ENCODE measurements at places on chromosomes 12 and 14.

- peak; percentile 74 for DNase-seq
Observed at GRCh38 chr14:77053046-77053841, 24.7 kb upstream of the IRF2BPL start.

DNA sequence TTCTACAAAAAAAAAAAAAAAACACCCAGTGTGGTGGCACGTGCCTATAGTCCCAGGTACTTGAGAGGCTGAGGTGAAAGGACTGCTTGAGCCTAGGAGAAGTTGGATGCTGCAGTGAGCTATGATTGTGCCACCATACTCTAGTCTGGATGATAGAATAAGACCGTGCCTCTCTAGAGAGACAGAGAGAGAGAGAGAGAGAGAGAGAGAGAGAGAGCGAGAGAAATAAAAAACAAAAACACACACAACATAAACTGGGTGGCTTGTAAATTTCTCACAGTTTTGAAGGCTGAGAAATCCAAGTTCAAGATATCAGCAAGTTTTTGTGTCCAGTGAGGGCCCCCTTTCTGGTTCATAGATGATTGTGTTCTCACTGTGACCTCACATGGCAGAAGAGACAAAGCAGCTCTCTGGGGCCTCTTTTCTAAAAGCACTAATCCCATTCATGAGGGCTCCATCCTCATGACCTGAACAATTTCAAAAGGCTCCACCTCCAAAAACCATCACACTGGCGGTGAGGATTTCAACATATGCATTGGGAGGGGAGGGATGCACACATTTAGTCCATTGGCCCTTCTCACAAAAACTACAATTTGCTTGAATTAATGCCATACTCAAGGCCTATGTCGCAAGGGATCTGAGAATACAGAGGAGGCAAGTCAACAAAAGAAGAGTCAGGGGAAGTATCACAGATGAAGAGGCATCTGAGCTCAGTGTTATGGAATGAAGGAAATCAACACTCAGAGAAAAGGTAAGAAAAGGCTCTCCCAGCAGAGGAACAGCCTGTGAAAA, 94.9 kb downstream of the PPM1H start:
- no peak for DNase-seq

- no peak for DNase-seq
Observed at GRCh38 chr14:32233260-32233659, 30.2 kb upstream of the RNU6-8 start.

DNA sequence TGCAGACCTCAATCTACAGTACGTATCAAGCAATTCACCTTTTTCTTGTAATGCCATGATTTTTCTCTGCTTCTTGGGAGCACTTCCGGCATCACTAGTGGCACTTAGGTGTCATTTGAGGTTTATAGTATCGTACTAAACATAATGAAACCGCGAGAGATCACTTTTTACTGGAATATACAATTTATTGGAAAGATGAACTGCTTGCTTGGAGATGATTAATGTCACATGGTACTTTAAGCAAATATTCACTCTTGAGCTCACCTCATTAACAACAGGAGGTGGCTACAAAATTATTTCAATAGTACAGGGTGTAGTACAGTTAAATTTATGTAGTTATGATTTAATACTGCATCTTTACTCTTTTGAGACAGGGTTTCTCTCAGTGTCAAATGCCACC, 11.5 kb downstream of the FUT8 start:
- no peak for DNase-seq

GRCh38 chr14:25140411-25140810, 90.5 kb upstream of the STXBP6 start:
- DNase-seq: no peak

- DNase-seq: no peak
Observed at GRCh38 chr12:130815028-130815741, 23.9 kb downstream of the STX2 start.

- DNase-seq: no peak
Observed at GRCh38 chr14:33762161-33762851, 188.6 kb downstream of the EGLN3 start.

DNA sequence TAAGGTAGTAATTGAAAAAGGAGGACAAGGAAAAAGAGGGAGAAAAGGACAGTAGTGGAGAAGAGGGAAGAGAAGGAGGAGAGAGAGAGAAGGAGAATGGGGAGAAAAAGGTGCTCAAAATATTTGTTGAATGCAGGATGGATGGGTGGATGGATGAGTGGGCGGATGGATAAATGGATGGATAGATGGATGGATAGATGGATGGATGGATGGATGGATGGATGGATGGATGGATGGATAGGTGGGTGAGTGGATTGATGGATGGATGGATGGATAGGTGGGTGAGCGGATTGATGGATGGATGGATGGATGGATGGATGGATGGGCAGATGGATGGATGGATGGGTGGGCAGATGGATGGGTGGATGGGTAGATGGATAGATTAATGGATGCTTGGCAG, 21.3 kb upstream of the C14orf132 start:
- no peak for DNase-seq

DNA sequence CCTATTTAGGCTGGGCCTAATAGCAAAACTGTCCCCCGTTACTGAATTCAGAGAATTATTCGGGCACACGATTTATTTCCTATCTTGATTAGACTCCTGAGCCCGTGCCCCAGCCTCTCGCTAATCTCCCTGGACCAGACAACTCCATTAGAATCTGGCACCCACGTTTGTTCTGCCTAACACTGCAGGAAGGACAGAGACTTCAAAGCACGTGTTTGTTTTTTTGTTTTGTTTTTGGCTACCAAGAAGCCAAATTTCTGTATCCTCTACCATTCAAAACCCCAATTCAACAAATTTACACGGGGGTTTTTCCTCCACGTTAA, 4.8 kb downstream of the USP44 start:
- no peak for DNase-seq

DNA sequence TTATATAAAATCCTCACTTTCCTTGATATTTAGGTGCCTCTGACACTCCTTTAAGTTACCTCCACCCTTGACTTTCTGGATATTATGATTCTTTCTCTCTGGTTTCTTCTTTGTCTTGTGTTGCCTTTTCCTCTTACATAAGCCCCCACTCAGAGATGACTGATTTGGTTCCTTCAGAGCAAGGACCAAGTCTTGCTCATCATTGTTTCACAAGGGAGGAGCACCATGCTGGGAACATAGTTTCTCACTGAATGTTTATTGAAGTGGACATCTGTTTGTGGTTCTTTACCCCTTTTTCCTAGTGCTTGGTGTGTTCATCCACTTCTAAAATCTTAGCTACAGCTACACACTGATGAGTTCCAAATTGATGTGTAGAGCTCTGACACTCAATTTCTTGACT, 161.3 kb upstream of the PTPRQ start:
- DNase-seq: no peak

DNA sequence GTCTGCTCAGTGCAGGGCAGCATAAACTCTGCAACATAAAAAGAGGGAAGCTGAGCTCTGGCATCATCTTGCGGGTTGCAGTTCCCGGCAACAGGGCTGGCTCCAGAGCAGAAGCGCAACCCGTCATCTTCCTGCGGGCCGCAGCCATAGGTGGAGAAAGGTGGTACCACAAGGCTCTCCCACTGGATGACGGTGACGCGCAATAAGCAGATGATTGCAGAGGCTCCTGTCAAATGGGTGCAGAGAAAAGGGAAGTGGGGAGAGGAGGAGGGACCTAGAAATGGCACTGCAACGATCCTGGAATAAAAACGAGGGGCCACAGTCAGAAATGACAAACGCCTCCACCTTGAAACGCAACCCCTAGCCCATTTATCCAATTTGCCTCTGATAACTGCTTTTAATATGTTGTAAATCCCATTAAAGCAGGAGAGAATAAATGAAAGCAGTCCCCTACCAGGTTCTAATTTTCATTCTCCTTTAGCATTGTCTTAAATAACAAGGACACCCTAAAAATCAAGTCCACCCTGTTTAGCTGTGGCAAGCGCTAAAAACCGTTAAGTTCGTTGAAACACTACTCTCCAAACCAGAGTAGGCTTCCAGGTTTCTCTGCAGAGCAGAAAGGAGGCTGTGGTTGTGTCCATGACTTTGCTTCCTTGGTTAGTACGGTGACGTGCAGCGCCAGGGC, 30.9 kb upstream of the TUBA1C start:
- DNase-seq: no peak

DNA sequence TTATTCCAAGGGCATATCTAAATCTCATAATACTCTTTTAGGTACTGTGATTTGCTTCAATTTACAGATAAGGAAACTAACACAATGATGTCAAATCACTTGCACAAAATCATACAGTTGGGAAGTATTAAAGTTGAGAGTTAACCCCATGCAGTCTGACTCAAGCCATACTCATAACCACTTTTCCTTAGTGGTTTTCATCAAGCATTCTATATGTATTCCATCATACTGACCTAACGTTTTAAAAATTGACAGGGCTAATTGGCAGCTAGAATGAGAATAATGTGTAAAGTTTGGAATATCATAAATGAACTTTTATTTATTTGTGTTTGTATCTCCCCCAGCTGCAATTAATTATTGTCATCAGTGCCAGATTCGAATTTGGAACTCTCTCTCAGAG, 20.9 kb downstream of the PUS7L start:
- DNase-seq: no peak

DNA sequence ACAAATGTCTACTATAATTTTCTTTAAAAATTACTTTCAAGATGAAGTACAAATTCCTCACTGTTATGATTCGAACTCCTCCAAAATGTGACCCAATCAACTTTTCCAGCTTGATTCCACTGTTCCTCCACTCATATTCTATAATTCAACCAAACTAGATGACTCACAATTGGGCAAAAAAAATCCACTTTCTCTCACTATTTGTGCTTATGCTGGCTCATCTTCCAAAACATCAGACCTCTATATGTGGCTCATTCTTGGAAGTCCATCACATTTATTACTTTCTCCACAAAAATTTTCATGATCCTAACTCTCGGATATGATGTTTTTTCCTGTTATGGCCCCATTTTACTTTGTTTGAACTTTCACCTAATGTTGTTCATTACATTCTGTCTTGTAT, 26.9 kb upstream of the RXYLT1 start:
- no peak for DNase-seq

All from HuH-7 (cell line).